ENCODE measurements at places on chromosomes 3 and 15.

GRCh38 chr15:70412794-70413193 is 315.1 kb upstream of the TLE3 start:
- DNase-seq = no peak

- no peak for DNase-seq
Measured at GRCh38 chr3:69893274-69893673, 106.3 kb upstream of the SAMMSON start.

DNA sequence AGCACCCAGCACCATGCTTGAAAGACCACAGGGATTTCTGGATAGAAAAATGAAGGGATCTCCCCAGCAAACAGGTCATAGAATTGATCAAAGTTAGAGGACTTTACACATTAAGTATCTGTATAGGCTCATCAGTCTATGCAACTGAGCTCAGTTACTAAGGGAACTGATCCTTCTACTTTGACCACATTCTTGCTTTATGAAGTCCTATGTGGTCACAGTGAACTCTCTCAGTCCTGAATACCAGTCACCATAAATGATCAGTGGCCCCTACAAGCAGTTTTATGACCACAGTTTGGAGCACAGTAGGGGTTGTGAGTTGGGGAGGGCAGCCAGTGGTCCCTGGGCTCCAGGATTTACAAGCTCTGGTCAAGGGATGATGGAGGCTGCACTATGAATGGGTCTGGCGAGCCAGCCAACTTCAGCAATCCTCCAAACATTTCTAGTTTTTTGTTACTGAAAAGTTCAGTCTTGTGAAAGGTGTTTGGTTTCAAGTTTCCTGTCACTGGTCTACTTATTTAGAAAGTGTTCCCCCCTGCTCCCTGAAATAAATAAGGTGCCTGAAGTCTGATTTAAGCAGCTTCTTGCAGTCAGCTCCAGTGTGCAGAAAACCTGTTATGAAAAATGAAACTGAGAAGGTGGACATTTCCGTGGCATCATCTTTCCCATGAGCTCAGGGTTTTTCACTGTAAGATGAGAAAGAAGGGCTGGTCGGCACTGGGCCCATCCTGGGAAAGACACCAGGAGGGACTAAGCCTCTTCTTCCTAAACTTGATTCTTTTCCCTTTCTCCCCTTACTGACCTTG is 75.5 kb downstream of the DAPK2 start:
- peak; percentile 6 for DNase-seq

- no peak for DNase-seq
Measured at GRCh38 chr3:79006077-79006476, 761.7 kb downstream of the ROBO1 start.

DNA sequence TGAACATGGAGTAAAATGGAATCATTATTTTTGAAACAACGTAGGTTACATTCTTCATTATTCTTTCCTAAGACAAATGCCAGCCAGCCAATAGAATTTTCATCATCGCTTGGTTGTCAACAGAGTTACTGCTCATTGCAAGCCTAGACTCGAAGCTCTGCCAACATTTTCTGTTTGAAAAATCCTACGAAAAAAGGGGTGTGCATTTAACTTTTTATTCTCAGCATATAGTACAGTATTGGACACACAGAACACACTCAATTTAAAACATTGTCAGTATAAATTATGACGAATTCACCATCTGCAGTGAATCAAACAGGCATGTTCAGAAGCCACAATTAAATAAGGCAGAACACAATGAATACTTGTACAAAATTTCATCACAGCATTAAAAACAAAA is 232.1 kb downstream of the NR1D2 start:
- DNase-seq = no peak

DNA sequence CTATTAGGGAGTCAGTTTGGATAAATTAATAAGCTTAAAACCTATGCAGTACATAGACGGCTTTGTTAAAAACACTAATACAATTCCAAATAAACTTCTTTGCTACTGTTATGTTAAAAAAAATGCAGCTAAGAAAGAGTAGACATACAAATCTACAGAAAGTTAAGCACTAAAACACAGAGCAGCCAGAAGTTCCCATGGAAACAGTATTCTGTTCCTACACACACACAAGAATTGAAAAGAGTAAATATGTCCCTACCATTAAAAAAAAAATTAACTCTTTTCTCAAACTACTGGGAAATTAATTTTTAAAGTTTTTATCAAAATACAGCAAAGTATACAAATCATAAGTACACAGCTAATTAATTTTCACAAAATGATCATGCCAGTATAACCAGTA is 71.6 kb downstream of the CLASP2 start:
- no peak for DNase-seq

- no peak for DNase-seq
Measured at GRCh38 chr3:195086341-195086740, 184.6 kb downstream of the XXYLT1 start.

- DNase-seq = no peak
Measured at GRCh38 chr3:24387000-24387399, 107.7 kb downstream of the THRB start.

- no peak for DNase-seq
Measured at GRCh38 chr15:38706956-38707355, 142.3 kb upstream of the RASGRP1 start.

GRCh38 chr15:52261498-52262242 is 33.9 kb downstream of the MYO5C start:
- peak; percentile 14 for DNase-seq

- DNase-seq = no peak
Measured at GRCh38 chr3:3069723-3070122, 40.5 kb downstream of the IL5RA start.

GRCh38 chr3:69868841-69869420 is 129.7 kb downstream of the MITF start:
- no peak for DNase-seq

DNA sequence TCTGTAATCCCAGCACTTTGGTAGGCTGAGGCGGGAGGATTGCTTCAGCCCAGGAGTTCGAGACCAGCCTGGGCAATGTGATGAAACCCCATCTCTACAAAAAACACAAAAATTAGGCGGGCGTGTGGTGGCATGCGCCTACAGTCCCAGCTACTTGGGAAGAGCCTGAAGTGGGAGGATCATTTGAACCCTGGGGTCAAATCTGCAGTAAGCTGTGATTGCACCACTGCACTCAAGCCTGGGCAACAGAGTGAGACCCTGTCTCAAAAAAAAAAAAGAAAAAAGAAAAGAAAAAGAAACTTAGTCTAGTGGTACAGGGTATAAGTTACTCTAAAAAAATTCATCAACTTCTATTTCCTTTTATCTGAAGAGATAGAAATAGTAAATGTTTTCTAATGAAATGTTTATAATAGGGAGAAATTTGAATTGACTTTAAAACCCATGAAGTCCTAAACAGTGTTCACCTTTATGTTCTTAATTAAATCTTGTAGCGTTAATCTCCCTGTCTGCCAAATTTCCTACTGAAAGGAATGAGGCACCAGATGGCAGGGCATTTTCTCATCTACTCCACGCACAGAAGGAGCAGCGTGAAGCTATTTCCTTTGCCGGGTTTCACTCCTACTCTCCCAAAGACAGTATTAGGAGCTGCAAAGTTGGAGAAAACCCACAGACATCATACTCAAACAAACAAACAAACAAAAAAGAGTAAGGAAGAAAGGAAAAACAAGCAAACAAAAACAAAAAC is 1.9 kb downstream of the PCLAF start:
- no peak for DNase-seq

- DNase-seq = no peak
Measured at GRCh38 chr15:75775296-75776064, 62.8 kb upstream of the CSPG4 start.

- DNase-seq = no peak
Measured at GRCh38 chr15:99172989-99173388, 68.1 kb downstream of the SYNM start.

DNA sequence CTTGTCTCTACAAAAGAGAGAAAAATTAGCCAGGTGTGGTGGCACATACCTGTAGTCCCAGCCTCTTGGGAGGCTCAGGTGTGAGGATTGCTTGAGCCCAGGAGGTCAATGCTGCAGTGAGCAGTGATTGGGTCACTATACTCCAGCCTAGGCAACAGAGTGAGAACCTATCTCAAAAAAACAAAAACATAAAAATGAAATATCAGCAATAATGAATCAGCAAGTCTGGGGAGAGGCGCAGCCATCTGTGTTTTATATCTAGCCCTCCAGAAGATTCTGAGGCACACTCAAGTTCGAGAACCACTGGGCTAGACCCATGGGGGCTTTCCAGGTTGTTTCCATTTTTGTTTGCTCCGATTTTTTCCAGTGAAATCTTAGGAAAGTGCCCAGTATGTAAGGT is 88.1 kb upstream of the BCL6 start:
- DNase-seq = no peak

DNA sequence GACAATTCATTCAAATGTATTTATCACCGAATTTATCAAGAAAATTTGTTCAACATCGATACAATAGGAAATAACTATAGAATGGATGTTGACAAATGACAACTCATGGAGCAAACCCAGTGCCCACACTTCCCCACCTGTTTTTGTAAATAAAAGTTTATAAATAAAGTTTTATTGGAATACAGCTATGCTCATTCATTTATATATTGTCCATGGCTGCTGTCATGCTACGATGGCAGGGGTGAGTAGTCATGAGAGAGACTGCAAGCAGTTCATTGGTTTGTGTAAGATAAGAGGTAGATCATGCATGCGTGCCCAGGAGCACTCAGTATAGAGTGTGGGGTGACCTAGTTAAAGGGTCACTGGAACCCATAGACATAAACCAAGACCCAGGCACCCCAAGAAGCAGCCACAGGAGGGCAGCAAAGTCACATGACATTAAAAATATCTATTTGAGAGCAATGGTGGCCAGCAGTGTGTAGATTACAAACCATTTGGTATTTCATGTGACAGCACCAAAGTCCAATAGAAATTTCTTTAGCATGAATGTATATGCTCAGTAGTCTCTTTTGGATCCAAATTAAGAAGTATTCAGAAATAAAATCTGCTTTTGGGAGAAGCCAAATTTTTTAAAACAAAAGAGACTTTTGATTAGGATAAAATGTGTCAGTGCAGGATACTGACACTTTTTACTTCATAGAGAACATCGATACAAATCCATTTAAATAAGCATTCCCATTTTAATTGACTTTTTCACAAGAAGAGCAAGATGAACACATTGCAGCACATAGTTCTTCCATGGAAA is 794.8 kb downstream of the MCTP2 start:
- DNase-seq = peak; percentile 2

DNA sequence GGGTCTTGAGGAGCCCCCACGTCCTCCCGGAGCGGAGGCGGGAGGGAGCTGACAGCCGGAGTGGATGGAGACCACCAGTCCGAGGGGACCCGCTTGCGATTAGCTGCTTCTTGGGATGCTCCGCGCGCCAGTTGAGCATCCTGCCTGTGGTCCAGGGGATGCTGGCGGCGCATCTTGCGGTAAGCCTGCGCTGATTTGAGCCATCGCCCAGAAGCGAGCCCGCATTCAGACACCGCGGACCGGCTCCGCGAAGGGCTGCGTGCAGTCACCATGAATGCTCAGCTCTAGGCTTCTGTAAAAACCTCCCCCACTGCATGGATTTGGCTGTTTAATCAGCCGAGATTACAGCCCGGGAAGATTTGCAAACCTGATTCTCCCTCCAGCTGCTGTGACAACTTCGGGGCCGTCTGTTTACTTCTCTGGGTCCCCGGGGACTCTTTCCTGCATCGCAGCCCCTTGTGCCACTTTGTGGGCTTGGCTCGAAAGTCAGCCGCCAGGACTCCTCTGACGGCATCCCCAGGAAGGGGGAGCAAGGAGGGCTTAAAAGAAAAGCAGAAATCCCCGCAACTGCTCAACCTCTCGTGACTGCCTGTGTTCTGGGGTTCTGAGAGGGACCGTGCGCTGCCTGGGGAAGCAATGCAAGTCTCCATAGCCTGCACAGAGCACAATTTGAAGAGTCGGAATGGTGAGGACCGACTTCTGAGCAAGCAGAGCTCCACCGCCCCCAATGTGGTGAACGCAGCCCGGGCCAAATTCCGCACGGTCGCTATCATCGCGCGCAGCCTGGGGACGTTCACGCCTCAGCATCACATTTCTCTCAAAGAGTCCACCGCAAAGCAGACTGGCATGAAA is 171.1 kb downstream of the KCNAB1 start:
- no peak for DNase-seq

GRCh38 chr3:13420045-13420830 is at the start of gene NUP210:
TSS of gene NUP210 (minus strand) at chr3:13420322. CDS start at chr3:13420226, 96 bp downstream.
- DNase-seq = peak; percentile 40

DNA sequence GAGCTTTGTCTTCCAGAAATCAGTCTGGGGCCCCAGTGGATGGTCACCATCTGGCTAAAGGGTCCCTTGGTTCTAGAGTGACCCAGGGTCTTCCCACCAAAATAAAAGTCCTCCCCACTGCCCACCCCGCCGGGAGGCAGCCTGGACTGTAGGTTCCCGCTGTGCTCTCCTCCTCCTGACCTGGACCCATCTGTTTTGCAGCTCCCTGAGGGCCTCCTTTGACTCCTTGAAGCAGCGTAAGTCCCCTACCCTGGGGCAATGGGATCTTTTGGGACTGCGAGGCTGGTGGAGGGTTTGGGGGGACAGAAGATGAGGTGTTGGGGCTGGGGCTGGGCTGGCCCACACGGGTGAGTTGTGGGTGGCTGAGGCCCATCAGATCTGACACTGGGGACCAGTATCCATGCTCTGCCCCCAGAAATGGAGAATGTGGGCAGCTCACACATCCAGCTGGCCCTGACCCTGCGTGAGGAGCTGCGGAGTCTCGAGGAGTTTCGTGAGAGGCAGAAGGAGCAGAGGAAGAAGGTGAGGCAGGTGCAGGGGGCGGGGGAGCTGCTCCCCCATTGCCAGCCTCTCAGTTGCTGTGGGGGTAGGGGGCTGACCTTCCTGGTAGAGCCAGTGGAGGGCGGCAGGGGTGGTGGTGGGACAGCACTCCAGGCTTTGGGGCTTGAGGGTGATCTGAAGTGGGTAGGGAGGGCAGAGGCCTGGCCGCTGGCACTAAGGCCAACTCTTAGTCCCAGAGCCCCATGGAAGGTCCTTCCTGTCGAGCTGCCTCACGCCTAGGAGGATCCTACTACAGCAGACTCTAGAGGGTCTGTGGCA is 30.4 kb downstream of the PSTPIP1 start:
- no peak for DNase-seq

- DNase-seq = no peak
Measured at GRCh38 chr15:65641768-65642475, 20.2 kb downstream of the SLC24A1 start.
